Stimulated activated CD8-positive, alpha-beta memory T cell treated with anti-CD3 and anti-CD28 coated beads, Interleukin-7, amount 100 ng/mL, for 1 hour (primary cell): ENCODE measurements at places on chromosomes 3 and 15.

DNA sequence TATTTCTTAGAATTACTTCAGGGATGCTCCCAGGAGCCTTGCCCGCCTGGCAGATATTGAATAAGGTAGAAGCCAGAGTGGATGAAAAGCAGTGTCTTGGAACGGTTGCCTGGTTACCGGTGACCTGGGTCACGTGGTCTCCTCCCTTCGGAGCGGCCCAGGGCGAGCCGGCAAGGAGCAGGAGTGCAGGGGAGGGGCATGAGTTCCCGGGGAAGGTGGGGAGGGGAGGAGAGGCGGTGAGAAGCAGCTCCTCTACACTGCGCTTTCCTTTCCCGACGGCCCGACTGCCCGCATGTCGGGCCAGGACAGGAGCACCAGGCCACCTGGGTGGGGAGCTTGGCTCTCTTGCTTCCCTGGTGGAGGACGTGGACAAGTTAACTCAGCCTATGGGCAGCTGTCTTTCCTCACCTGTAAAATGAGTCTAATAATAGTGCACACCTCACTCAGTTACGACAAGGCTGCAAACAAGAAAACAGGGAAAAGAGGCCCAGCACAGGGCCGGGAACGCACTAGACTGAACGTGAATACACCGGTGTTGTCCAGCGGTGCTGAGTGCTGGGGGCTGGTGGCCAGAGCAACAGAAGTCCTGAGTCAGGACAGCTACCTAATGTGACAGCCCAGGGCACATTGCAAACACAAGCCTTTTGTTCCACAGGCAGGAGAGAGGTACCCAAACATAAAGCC is 198.3 kb downstream of the ADAMTS9 start:
- no peak for DNase-seq

GRCh38 chr3:168996622-168997021 is 666.9 kb downstream of the MECOM start:
- no peak for DNase-seq

DNA sequence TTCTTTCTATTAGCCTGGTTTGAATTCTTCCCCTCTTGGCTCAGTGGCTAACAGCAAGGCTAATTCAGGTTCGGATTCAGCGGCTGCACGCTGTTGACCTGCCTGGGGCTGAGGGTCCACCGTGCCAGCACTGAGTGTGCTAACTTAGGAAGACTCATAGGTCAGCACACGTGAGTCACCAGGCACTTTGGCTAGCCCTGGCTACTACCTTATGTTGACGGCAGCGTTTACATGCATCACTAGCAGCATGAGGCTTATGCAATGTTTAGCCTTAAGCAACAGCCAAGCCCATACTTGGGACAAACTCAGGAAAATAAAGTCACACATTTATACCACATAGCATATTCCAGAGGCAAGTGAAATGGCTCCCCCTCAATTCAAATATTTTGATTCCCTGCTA is 137.7 kb downstream of the RAB11A start:
- DNase-seq: no peak

DNA sequence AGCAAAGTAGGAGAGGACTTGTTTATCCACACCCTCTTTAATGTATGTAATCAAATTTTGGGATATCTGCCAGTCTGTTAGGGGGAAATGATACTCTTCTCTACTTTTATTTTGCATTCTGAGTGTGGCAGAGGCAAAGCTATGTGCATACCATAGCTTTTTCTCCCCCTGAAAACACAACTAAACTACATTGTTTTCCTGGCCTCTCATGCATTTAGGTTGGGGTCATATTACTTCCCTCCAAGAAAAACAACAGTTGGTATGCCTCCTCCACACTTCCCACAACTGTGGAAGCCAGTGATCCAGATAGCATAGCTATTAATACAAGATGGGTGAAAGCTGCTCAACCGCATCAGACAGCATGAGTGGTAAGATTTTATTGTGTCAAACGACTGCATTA is 6.9 kb downstream of the RPL15 start:
- DNase-seq: no peak
